ENCODE measurements at places on chromosomes 4 and X.

DNA sequence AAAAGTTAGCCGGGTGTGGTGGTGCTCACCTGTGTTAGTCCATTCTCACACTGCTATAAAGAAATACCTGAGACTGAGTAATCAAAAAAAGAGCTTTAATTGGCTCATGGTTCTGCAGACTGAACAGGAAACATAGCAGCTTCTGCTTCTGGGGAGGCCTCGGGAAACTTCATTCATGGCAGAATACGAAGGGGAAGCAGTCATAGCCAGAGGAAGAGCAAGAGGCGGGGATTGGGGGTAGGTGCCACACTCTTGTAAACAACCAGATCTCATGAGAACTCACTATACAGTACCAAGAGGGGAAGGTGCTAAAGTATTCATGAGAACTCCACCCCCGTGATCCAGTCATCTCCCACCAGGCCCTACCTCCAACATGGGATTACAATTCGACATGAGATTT, 64.1 kb downstream of the BEND4 start:
- DNase-seq = no peak

DNA sequence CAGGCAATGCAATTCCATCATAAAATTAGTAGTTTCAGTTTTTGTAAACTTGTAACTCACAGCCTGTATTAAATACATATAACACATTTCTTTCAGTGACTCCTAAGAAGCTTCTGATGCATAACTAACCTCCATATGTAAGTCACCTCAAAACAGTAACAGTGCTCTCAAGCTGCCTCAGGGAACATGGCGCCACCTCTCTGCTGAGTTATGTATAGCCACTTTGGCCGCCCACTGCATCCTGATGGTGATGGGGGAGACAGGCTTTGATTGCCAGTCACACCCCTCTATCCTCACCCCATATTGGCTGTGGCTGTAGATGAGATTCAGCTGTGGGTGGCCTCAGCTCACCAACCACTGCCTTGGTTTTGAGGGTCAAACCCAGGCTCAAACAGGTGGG, 54.3 kb downstream of the LRBA start:
- DNase-seq = peak; percentile 10

DNA sequence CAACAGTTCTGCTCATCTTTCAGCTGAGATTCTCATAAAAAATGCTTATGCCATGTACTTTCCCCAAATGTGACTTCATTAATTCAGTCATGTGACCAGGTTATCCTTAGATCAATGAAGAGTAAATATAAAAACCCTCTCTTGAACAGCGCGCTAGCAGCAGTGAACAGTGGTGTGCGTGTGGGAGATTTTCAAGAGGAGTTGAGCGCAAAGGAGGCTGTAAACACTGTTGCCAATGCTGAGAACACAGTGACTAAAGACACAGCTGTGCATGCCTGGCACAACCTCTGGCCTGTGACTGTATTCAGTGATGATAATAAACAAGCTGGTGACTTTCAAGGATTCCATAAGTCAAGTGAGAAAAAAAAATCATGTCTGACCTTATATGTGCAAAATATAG, 25.1 kb downstream of the MSX1 start:
- no peak for DNase-seq

- DNase-seq = peak; percentile 24
Measured at GRCh38 chrX:41921492-41922430, 1.6 kb downstream of the CASK start.

DNA sequence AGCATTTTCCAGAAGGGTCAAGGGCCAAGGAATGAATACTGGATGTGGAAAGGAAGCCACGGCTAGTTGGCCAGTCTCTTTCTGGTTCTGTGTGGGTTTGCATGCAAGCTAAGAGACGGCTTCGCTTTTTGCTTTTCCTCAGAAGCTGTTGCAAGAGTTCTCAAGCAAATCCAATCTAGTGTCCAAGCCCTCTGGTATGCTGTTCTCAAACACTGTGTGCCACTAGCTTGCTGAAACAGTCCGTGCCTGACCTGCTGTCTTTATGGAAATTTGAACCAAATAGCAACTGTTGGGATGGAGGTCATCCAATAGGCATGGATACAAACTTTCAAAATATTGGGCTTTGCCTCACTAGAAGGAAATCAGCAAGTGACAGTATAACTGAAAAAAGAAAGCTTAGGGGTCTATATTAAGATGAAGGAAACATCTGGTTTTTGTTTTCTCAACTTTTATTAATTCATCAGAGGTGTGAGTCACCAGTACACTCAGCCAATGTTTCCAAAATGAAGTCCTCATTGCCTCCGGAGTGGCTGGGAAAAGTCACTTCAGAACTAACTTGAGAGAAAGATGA, 70.5 kb downstream of the SLC9A6 start:
- DNase-seq = no peak

DNA sequence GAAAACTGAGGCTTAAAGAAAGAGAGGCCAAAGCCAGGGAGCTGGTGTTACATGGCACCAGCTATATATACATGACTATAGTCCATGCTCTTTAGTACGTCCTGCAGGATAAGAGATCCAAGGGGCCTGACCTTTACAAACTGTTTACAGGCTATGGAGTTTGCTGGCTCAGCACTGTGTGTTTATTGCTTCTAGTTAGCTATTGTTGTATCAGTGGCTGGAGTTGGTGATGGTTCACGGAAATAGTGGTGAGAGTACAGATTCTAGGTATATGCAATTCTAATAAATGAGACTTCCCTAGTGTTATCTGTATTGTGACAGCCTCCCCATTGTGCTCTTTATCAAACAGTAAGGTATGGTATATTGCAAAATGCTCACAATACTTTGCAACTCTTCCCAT, 46.5 kb downstream of the REPS2 start:
- no peak for DNase-seq

GRCh38 chr4:150046728-150047217, 31.5 kb upstream of the DCLK2 start:
- DNase-seq = no peak

DNA sequence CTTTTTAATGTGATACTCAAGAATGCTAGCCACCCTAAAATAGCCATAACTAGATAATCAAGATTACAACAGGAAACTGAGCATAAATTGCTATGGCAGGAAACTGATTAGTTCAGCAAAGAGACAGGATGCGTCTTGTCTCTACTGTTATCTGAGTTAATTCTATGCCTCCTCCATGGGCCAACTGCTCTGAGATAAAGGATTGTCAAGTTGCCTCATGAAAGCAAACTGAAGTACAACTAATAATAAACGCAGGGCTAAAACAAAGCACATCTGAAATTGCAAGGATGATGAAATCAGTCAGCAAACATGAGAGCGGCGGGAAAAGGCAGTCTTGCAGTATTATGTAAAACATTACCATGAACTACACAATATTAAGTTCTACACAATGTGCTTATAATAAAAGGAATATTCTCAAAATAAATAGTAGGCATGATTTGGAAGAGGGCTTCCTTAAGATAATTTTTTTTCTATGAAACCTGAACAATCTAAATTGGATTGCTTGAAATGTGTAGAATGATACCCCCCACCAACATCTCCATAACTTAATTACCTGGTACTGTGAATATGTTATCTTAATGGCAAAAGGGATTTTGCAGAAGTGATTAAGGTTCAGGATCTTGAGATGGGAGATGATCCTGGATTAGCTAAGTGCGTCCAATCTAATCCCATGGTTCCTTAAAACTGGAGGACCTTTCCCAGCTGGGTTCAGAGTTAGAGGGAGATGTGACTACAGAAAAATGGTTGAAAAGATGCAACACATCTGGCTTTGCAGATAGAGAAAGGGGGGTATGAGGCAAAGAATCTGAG, 65.9 kb downstream of the ANTXR2 start:
- DNase-seq = no peak

DNA sequence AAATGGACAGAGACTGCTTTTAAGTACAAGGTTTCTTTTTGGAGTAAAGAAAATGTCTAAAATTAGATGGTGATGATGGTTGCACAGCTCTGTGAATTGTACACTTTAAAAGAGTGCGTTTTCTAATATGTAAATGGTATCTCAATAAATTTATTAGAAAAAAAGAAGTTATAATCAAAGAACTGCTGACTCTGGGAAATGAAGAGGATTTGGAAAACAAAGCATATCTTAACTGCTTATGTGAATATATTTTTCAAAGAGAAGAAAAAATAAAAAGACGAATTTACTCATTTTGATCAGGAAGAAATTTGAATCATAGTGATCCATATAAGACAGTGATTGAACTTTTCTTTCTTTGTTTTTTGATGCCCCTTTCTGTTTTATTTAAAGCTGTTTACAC, 45.9 kb upstream of the FSTL5 start:
- DNase-seq = no peak

DNA sequence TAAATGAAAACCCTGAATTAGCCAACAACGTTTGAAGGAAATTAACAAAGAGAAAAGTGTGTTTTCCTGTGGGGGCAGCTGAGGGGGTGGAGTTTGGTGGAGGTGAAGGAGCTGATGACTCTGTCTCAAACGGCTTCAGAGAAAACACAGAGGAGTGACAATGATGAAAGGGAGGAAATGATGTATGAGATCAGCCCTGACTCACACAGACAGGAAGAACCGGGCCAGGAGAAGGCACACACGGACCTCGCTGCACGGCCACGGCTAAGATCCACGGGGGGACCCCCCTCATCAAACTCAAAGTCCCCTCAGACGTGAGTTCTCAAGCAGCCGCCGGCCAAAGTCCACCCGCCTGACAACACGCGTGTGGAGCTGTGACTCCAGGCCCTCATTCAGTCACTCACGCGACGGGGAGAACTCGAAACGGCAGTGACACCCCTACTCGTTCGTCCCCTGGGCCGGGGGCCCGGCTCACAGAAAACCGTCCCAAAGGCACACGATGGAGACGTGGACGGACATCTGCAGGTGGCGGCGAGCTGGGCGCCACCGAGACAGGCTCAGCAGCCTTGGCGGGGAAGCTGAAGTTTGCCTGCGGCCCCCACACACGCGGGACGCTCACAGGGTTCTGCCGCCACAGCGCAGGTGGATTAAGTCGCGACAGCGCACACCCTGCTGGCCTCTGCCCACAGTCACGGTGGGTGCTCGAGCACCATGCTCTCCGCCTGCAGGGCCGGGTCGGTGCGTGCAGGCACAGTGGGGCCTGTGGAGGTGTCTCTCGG, 28.8 kb downstream of the PPP2R3B start:
- peak; percentile 19 for DNase-seq

DNA sequence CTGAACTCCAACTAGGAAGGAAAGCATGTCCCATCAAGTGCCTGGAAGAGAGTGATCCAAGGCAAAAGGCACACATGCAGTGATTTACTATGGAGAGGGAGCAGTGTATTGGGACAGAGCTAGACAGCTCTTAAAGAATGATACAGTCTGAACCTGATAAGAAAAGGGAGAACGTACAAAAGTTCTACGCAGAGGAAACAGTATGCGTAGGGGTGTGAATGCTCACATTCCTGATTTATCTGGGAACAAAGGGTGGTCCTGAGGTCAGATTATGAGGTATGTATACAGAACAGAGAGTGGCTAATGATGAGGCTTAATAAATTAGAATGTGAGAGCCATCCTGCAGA, 12.0 kb downstream of the HS3ST1 start:
- DNase-seq = no peak

GRCh38 chr4:150023489-150023888, 54.8 kb upstream of the DCLK2 start:
- no peak for DNase-seq

- no peak for DNase-seq
Measured at GRCh38 chr4:82371497-82371896, 2.3 kb downstream of the HNRNPD start.

DNA sequence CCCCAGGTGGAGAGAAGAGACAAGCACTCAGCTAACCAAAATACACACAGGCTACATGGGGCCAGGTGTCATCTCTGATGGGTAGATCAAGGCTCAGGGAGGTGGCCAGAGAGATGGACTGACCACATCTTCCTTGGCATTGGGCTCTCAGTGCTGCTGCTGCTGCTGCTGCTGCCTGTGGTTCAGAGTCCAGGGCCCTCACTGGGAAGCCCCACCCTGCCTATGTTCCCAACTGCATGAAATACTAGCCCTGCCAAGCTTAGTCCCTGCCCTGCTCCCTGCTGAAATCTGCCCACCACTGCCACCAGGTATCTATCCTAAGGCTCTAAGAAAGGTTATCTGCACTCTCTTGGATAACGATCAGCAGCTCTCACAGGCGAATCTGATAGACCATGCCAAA, 118.7 kb downstream of the EFHC2 start:
- DNase-seq = no peak

- DNase-seq = no peak
Measured at GRCh38 chr4:4325321-4325720, 35.3 kb downstream of the ZBTB49 start.

DNA sequence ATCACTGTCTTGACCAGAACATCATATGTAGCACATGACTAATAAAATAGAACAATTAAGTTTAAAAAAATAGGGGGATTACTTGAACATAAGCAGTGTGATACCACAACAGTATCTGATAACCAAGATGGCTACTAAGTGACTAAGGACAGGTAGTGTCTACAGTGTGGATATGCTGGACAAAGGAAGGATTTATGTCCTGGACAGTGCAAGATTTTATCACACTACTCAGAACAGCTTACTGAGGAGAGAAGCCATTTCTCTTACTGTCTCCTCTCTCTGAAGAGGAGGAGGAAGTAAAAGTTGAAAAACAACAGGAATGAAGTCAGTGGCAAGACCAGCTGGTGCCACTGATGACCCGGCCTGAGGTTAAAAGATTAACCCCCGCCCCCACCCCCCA, 4.0 kb upstream of the SLC10A7 start:
- DNase-seq = no peak

DNA sequence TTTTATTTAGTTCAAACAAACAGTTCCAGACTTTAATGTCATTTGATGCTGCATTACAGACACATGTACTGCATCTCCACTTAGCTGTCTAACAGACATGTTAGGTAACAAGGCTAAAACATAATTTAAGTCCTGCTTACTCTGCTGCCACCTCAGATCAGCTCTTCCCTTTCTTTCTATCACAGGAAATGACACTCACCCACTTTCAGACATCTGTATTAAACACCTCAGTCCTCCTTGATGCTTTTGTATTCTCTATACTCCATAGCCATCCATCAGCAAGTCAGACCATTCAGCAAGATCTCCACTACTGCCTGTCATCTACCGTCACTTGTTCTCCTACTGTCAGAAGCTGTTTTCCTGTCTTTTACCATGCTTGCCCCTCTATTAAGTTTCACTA, 405.4 kb downstream of the IL15 start:
- no peak for DNase-seq

All from stimulated activated naive CD4-positive, alpha-beta T cell treated with Interleukin-2 at 50 U/mL for 16 hours (primary cell).